ENCODE measurements at places on chromosomes 12 and 14.
A peak's percentile ranks its signal among the peaks of the same experiment; 100 is the strongest.

- DNase-seq = no peak
Measured at GRCh38 chr12:96256672-96257361, 62.6 kb downstream of the ELK3 start.

DNA sequence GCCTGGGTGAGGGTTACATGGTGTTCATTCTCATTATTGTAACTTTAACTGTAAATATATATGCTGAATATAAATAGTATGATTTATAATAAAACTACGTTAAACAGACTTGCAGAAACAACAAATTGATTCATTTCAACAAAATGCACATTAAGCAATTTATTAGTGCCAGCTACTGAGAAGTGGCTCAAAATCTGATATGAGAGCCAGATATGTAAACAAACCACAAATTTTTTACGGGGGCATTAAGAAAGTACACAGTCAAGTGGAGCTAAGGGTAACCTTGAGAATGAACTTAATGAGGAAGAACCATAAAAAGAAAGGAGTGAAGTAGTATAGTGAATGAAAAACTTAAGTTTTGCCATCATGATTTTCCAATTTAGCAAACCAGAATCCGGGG, 40.3 kb downstream of the CEP128 start:
- no peak for DNase-seq

DNA sequence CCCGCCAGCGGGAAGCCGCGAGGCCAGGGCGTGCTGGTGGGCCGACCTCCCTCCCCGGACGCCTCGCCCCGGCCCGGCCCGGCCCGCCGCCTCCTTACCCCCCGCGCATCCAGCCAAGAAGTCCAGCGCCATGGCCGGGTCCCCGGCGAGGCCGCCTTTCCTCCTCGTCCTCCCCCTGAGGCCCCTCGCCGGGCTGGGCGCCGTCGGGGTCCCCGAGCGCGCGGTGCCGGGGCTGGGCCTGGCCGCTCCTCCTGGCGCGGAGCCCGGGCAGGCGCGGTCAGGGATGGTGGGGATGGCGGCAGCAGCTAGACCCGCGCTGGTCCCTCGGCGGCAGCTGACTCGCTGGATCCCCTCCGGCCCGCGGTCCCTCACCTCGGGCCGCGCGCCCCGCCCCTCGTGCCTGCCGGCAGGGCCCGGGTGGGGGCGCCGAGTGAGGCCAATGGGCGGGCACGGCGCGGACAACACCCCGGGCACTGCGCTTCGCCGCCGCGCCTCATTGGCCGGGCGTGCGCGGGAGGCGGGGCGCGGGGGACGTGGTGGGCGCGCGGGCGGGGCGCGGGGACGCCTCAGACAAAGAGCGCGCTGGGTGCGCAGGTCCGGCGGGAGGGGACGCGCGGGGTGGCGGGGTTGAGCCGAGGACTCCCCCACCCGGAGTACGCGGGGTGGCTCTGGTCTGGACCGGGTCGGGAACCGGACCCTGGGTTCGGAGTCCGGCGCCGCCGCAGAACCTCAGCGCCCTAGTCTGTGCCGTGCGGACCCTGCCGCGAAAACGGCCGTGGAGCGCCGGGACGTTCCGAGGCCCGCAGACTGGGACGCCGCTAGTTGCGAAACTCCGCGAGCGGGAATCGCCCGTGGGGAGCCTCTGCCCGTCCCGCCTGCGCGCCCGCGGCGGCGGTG, at the start of gene SLC25A29:
Gene SLC25A29, minus strand, starts transcription at position 344 of the 897 bp plus-strand sequence. Its CDS starts 212 bp downstream, at position 132.
- DNase-seq = peak; percentile 73

DNA sequence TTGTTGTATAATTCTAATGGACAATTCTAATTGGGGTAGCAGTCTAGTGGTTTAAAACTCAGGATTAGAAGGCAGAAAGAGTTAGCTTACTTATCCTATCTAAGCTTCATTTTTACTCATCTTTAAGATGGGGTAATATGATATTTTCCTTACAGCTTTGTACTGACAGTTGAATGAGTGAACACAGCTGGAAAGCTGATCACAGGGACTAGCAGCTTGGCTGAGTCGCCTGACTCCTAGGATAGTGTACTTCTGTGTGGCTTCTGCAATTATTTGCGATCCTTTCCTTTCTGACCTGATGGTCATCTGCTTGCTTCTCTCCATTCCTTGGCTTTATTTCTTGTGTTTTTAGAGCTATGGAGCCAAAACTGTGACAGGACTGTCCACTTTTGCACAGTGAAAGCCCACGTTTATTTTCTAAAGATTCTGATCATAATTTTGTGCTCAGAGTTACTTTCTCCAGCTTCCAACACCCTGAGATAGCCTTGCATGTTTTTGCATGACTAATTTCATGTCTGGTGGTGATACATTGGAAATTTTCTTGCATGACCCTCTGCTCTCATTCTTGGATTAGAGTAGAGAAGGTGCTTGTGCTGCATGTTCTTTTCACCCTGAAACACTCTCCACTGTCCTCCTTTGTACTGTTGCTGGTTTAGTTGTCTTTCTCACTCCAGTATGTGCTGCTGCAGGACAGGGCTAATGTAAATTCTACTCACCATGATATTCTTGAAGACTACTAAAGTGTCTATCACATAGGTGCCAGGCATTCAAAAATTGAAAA, 377.0 kb upstream of the ATP2B1 start:
- no peak for DNase-seq

DNA sequence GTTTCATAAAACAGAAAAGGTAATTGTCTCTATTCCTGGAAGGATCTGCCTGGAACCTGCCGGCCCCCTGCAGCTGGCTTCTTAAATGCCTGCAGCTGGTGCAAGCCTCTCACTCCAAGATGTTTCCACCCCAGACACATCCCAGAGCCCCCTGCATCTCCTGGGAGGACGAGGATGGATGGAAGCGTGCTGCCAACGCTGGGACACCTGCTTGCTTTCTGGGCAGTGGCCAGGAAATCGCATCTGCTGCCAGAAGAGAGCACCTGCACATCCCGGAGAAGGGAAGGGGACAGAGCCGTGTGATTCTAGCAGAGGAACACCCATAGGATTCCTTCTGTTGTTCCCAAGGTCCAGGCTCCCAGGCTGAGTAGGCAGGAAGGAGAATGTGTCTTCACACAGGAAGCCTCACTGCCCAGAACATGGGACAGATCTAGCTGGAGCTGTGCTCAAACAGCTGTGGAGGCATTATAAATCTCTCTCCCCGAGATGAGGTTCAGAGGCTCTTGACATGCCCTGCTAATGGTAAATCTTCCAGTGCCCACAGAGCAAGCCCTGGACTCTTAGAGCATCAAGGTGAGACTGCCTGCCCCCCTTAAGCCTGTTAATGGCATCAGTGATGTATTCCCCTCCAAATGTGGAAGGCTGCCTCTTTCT, 138.8 kb upstream of the MAP1LC3B2 start:
- no peak for DNase-seq

DNA sequence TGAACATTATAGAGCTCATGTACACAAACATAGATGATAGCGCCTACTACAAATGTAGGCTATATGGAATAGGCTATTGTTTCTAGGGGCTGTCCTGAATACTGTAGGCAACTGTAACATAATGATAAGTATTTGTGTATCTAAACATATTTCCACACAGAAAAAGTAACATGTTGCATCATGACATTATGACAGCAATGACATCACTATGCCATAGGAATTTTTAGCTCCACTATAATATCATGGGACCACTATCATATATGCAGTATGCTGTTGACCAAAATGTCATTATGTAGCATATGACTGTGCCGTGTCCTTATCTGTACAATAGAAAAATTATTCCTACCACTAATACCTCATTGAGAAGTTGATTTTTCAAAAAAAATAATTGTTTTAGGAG, 96.7 kb upstream of the SSTR1 start:
- no peak for DNase-seq

- no peak for DNase-seq
Measured at GRCh38 chr12:50787618-50788017, 23.7 kb downstream of the ATF1 start.

DNA sequence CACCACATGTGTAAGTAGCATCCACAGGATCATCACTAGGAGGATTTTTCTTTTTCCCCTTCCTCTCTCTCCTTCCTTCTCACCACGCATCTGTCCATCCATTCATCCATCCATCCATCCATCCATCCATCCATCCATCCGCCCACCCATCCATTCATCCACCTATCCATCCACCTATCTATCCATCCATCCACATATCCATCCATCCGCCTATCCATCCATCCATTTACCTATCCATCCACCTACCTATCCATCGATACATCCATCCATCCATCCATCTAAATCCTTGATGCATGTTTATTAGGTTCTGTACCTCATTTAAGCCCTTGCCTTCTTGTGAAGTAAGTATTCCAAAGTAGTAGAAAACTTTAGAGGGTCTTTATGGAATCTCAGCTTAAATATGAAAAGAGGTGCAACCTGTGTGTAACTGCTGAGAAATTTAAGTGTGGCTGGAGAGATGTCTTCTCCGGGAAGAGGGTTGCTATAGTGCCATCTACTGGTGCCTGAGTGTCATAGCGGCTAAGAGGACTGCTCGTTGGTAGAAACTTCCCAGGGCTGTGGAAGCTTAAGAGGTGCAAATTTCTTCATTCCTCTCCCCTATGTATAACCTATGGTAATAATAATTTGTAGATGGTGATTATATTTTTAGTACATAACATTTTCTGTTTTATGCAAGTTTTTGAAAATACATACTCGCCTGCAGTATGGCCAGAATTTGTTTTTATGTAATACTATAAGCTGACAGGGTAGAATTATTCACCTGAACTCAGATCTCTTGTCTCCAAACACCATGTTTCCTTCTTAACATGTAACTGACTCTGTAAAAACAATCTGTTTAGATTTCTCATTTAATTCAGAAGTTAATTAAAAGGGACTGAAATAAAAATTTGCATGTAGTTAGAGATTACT, 46.0 kb downstream of the MYO1H start:
- DNase-seq = no peak

GRCh38 chr14:33068626-33069025, 129.9 kb downstream of the NPAS3 start:
- DNase-seq = no peak

DNA sequence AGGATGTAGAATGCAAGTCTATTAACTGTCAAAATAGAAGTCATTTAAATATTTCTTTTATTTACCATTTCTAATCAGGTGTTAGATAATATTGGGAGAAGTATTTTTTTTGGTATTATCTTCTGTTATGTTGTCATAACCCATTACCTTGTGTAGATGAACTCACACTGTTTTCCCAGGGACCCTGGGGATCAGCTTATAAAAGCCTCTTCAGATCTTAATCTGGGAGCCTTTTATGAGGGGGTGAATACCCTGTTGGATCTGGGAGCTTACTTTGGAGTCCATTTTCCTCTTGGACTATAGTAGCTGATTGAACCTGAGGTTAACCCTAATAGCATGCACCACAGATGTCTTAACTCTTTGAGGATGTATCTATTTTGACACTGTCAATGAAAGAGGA, 176.3 kb upstream of the ATP2B1 start:
- no peak for DNase-seq

GRCh38 chr14:85566603-85567002, 36.7 kb downstream of the FLRT2 start:
- no peak for DNase-seq

DNA sequence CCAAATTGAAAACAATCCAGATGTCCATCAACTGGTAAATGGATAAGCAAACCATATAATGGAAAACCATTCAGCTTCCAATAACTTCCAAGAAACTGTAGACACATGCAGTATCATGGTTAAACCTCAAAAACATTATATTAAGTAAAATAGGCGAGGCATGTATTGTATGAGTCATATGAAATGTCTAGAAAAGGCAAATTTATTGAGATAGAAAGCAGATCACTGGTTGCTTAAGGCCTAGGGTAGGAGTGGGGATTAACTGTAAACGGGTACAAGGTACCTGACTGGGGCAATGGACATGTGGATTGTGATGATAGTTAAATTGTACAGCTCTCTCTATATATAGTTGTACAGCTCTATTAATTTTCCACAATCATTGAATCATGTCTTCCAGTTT, 21.3 kb upstream of the PAPLN start:
- no peak for DNase-seq

DNA sequence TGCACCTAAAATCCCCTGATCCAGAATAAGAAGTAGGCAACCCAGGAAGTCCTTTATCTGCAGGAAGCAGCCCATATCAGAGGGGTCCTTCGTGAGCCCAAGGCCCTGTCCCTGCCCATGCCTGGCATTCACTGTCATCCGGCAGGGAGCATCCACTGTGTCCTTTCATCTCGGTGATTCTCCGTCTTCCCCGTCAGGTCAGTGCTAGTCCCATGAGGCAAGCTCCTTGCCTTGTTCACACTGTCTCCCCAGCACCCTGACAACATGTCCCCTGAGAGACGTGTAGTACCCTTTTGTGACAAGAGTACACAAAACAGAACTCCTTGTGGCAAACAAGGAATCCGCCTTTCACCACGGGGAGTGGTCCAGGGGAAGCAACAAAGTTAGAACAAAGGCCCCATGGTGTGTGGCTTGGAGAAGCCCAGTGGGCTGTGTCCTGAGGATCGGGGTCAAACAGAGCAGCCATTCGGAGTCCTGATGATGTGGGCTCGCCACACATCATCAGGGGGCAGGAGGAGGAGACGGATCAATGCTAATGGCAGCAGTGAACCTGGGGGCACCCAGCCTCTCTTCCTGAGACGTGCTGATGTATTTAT, 112.1 kb downstream of the DICER1 start:
- no peak for DNase-seq

- DNase-seq = peak; percentile 37
Measured at GRCh38 chr12:127677537-127678131, 589.3 kb upstream of the TMEM132C start.

DNA sequence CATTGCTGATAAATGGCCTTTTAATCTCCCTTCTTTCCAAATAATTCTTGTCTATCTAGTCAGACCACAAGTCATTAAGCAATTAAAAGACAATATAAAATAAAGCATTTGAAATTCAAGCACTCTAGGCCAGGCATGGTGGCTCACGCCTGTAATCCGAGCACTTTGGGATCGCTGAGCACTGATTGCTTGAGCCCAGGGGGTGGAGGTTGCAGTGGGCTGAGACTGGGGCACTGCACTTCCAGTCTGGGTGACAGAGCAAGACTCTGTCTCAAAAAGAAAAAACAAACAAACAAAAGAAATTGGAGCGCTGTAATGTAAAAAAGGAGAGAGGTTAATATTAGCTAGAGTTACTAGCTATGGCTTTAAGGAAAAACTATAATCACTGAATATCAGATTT, 30.5 kb upstream of the CSRP2 start:
- no peak for DNase-seq

- no peak for DNase-seq
Measured at GRCh38 chr14:97077253-97077653, 280.1 kb downstream of the VRK1 start.

- DNase-seq = no peak
Measured at GRCh38 chr12:32615441-32615840, 63.7 kb upstream of the DNM1L start.
